ENCODE measurements at places on chromosomes 12 and 14.

DNA sequence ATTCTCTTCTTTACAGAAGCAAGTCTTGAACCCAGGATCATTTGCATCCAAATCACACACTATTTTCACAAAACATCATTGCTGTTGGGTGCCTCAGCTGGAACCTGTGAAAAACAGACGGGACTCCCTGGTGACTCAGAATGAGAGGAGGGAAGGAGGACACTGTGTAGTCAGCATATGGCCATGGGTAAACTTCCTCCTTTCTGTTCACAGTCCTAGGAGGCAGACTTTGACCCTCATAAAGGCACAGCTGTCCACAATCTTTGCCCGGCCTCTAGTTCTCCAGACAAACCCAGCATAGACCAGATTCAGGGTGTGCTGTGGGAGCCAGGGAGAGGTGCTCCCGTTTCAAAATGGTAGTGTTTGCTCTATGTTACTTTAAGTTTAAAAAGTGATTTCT is 62.0 kb downstream of the DYRK2 start:
- no peak for DNase-seq

GRCh38 chr12:115209230-115209629 is 525.3 kb upstream of the TBX3 start:
- DNase-seq, result no peak

- no peak for DNase-seq
Observed at GRCh38 chr12:108683906-108684556, 47.3 kb downstream of the CORO1C start.

DNA sequence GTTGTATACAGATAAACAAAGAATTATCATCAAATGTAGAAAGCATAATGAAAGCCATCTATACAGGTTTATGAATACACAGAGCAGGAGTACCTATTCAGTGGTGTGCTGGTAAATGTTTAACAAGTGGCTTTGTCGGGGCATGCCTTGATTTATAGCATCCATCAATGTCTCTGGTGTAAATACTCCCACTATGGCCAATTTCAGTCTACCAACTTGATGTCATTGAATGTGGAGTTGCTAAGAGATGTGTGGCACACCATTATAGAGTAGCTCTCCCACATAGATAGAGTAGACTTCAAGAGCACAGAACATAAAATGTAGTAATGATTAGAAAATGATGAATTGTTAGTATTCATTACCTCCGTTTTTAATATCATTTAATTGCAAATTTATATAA is 9.3 kb downstream of the GRIP1 start:
- no peak for DNase-seq

GRCh38 chr12:34347367-34347766 is 325.1 kb downstream of the ALG10 start:
- DNase-seq, result no peak

DNA sequence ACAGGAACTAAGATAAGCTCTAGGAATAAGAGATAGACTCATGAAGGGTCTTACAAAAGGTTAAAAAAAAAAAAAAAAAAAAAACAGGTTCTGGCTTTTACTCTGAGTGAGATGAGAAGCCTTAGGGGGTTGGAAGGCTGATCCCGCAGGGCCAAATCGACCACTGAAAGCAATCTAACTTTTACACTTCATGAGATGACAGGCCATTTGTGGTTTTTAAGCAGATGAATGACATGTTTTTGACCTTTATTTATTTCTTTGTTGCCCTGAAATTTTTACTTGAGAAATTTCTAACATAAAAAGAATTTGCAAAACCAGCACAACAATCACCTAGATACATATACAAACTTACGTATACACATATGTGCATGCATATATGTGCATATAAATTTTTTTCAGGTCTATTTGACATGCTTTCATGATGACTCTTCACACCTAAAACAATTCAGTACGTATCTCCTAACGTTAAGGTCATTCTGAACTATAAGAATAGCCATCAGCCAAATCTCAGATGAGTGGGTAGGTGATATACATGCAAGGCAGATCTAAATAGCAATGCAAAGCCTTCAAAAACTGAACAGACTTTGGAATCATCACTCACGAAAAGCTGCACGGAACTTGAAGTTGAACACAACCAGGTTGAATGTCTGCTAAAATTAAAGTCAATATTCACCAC is 87.0 kb downstream of the R3HDM2 start:
- DNase-seq, result no peak

GRCh38 chr14:60965402-60965801 is 15.5 kb downstream of the TRMT5 start:
- DNase-seq, result no peak

DNA sequence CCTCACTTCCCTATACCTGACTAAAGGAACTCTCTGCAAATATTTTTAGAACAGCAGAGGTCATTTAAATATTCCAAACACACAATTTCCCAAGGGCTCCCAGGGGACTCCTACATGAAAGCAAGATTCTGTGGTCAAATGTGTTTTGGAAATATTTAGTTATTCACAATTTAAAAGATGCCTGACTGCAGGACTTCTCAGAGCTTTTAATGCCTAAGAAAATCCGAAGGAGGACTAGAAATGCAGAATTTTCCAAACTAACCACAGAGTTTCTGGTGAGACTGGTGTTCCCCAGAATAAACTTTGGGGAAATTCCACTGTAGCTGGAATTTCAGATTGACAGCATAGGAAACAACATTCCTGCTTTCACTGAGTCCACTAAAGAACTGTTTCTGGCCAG is 84.8 kb upstream of the MAP1LC3B2 start:
- no peak for DNase-seq

- no peak for DNase-seq
Observed at GRCh38 chr12:121222847-121223246, 12.9 kb downstream of the P2RX4 start.

DNA sequence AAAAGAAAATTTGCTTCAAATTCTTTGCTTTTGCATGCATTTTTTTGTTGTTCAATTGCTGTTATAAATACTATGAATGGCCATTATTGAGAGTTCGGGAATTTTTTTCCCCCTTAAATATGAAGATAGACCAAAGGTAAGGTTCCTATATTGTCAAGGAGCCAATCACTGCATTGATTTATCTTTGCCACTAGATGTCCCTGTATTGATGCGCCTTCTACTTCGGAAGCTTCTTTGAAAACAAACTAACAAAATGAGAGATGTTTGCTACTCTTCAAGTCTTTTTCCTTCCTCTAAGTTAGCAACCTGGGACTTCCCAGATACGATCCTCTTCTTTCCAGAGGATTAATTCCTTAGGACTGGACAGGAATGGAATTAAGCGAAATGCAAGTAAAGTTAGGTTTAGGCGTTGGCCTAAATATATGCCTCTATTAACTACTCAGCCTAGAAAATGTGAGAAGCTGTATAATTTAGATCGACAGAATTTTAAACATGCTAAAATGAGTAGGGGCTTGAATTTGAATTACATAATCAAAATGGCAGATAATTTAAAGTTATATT is 318.1 kb downstream of the AEBP2 start:
- DNase-seq, result no peak

- DNase-seq, result no peak
Observed at GRCh38 chr14:83744891-83745290, 1785.1 kb upstream of the FLRT2 start.

DNA sequence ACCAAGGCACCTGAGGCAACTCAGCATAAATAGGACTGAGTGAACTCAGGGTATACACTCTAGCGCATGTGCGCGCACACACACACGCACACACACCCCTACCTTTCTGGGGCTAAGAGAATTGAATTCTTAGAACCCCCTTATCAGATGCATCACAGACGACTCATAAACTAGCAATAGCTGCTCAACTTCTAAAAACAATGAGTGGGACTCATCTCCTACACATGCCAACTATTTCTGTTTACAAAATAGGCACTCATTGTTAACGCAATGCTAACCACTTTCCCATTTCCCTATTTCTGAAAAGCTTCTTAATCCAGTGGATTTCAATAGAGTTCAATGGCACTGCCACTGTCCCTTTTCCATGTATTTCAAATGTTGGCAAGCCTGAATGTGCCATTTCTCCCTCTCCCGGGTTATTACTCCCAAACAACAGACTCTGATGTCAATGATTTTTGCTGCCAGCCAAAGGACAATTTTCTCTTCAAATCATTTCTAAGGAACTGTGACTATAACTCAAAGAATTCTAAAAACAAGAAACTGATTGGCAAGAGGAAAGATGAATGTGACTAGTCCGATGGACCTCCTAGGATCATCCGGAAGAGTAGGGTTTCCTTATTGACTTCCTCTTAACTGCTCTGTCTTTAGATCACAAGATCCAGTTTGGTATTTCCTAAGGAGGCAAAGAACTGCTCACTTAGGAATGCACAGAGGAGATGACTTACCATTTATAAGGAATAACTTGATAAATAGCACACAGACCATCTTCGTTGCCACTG is 48.8 kb downstream of the SLC38A1 start:
- no peak for DNase-seq

DNA sequence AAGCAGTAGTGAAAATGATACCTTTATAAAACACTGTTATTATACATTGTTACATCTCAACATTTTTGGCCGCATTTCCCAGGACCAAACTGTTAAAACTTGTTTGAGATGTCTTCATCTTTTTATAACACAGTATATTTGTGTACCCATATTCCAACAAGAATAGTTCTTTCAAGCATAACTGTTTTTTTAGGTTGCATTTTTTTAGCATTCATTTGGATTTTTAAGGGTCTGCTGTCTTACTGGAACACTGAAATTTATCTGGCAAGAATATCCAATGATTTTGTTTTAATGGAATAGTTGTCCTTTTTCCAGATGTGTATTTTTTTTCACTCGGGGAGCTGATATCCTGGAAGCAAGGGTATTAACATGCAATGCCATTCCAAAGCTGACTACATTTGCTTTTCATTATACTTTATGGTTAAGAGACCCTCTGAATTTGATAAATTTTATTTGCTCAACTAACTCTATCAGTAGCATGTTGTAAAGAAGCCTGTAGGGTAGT is 8.9 kb upstream of the NAV3 start:
- no peak for DNase-seq
